ENCODE measurements at places on chromosomes 5 and 9.

DNA sequence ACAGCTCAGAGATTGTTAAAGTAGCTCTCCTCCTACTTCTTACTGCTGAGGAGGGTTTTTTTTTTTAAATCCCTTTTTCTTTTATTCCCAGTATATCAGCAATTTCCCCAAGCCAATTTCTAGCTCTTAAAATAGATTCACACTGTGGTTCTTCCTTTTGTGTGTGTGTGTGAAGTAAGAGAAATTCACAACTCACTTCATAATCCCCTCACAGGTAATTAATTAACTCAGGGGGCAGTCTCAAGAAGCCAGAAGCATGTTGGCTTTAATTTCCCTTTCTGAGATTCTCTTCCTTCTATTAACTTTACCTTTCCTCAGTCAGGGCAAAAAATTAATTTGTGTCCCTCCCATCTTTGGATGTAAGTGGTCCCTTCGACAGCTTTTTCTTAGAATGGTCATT lies 71.0 kb upstream of the HMHB1 start:
- no peak for DNase-seq

GRCh38 chr9:9229269-9229668 lies 1383.5 kb downstream of the PTPRD start:
- no peak for DNase-seq

GRCh38 chr5:96963267-96963666 lies 27.4 kb downstream of the LNPEP start:
- no peak for DNase-seq

DNA sequence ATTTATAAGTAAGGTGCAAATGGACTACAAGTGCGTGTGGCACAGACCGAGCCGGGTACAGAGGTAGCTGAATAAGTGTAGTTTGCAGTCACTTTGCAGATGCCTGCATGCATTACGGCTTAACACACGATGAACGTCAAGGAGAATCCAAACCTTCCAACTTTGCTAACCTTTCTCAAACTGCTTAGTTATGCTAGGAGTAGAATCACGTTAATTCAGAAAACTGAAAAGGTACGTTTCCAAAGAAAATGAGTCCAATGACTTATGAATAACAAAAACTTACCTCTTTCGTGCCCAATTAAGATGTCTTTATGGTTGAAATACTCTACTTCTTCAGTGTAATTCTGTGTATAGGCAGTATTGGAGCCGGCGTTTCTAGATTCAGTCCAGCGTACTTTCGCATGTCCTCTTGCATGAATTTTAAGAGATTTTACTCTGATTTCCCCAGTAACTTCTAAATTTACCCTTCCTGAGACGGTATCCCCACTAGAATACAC lies 539 bp downstream of the ARRDC3 start:
- DNase-seq, result no peak

GRCh38 chr9:98610211-98610610 lies 98.5 kb downstream of the GABBR2 start:
- DNase-seq, result no peak

DNA sequence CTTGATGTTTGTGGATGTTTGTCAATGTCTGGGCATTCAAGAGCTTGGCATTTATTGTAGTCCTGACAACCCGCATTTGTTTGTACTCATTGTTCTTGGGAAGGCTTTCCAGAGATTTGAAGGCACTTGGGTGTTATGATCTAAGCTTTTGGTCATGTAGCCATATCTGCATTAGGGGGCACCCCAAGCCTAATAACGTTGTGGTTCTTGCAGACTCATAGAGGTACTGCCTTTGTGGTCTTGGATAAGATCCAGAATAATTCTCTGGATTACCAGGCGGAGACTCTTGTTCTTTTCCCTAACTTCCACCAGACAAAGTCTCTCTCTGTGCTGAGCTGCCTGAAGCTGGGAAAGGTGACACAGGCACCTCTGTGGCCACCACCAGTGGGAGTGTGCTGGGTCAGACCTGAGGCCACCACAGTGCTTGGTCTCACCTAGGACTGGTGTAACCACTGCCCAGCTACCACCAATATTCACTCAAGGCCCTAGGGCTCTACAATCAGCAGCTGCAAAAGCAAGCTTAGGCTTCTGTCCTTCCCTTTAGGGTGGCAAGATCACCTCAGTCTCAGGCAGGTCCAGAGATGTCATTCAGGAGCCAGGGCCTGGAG lies 144.4 kb upstream of the TAS2R1 start:
- DNase-seq, result no peak

DNA sequence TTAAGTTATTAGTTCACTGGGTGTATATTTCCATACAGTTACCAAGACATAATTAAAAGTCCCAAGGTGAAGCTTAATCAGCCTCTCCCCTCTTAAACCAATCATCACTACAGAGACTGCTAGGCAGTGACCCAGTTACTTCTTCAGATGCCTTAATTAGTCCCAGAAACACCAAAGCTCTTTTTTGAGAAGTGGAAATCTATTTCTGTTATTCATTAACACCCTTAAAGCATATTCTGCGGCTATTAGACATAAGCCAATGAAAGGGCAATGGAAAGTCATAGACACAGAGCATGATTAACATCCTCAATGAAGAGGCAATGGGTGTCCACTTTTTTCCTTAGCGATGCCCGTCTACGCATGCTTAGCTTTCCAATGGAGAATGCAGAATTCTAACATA lies 48.3 kb upstream of the DNAH5 start:
- no peak for DNase-seq

DNA sequence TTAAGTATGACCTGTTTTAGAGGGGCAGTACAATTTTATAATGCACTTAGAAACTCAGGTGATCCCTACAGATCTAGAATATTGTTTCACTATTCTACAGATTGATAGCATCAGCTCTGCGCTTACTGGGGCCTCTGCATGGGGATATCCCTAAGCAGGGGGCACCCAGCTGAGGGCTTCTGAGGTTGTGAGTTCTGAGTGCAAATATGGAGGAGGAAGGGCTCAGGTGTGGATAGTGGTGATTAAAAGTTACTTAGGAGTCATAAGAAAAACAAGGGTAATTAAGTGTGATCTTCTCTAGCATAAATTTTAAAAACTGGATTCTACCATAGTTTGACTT lies 274.4 kb downstream of the EFNA5 start:
- no peak for DNase-seq

- no peak for DNase-seq
These were observed 50.7 kb downstream of the PIP5K1B start for GRCh38 chr9:68755752-68756151.

GRCh38 chr9:132547976-132548730 lies 34.3 kb upstream of the BARHL1 start:
- no peak for DNase-seq

GRCh38 chr9:92616199-92616641 lies 53.7 kb downstream of the IPPK start:
- no peak for DNase-seq

GRCh38 chr9:95065224-95065623 lies 252.3 kb downstream of the FANCC start:
- no peak for DNase-seq

GRCh38 chr9:75128535-75128934 lies 40.2 kb downstream of the OSTF1 start:
- DNase-seq, result no peak

GRCh38 chr9:86128235-86128822 lies 29.0 kb upstream of the GOLM1 start:
- DNase-seq, result no peak

DNA sequence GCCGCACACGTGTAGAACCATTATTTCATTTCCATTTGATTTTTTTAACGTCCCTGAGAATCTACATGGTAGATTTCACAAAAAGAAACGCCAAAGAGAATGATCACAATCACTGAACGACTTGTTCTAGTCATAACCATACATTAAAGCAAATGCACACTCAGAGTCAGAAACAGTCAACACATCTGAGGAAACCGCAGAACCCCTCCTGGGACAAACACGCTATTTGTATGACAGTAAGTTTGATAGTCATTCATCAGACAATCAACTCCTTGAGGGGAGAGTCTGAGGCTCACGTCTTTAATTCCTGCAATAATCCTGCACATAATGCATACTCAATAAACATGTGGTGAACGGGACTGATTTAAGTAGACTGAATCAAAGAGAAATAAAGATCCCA lies 129.2 kb downstream of the MED27 start:
- DNase-seq, result no peak

GRCh38 chr5:179268966-179269693 lies 76.1 kb downstream of the ADAMTS2 start:
- DNase-seq, result no peak

DNA sequence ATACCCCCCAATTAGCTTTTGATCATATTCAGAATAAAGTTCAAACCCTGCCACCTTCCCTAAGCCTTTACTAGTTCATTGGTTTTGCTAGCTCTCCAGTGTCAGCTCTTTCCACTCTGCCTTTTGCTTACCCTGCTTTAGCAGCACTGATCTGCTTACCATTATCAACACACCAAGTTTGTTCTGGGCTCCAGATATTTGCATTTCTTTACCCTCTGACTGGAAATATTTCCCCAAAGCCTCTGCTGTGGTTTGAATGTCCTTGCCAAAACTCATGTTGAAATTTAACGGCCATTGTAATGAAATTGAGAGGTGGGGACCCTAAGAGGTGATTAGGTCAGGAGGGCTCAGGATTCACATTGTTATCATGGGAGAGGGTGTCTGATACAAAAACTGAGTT lies 99.5 kb downstream of the GCNT1 start:
- DNase-seq, result no peak

GRCh38 chr5:96288845-96289185 lies 144.2 kb downstream of the PCSK1 start:
- no peak for DNase-seq

DNA sequence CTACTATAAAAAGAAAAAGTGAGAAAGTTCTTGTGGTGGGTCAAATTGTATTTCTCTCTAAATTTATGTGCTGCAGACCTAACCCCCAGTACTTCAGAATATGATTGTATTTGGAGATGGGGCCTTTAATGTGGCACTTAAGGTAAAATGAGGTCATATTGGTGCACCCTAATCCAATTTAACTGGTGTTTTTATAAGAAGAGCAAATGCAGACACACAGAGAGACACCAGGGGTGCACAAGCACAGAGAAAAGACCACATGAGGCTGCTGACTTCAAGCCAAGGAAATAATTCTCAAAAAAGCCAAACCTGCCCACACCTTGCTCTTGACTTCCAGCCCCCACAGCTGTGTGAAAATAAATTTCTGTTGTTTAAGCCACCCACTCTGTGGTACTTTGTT lies 80.2 kb upstream of the HTR4 start:
- no peak for DNase-seq

GRCh38 chr5:142014911-142015584 lies 2.2 kb upstream of the GNPDA1 start:
- peak; percentile 46 for DNase-seq

DNA sequence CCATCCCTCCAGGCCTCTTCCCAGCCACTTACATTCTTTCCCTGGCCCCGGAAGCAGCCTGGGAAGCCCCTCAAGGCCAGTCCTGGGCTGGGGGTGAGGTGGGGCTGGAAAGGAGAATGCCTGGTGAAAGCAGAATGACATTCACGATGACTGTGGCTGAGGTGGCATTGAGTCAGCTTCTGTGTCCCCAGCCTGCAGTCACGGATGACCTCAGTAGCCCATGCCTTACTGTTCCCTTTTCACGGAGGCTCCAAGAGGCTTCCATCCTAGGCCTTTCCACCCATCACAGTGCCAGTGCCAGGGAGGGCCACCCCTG lies 2.7 kb downstream of the PRDM12 start:
- DNase-seq, result no peak

GRCh38 chr5:17336054-17336453 lies 118.6 kb downstream of the BASP1 start:
- no peak for DNase-seq

- no peak for DNase-seq
These were observed 69.0 kb upstream of the GRAMD2B start for GRCh38 chr5:126354012-126354857.

- DNase-seq, result no peak
These were observed 28.1 kb downstream of the DAPK1 start for GRCh38 chr9:87525546-87526303.

GRCh38 chr9:124595743-124596142 lies 88.5 kb upstream of the NR5A1 start:
- no peak for DNase-seq

DNA sequence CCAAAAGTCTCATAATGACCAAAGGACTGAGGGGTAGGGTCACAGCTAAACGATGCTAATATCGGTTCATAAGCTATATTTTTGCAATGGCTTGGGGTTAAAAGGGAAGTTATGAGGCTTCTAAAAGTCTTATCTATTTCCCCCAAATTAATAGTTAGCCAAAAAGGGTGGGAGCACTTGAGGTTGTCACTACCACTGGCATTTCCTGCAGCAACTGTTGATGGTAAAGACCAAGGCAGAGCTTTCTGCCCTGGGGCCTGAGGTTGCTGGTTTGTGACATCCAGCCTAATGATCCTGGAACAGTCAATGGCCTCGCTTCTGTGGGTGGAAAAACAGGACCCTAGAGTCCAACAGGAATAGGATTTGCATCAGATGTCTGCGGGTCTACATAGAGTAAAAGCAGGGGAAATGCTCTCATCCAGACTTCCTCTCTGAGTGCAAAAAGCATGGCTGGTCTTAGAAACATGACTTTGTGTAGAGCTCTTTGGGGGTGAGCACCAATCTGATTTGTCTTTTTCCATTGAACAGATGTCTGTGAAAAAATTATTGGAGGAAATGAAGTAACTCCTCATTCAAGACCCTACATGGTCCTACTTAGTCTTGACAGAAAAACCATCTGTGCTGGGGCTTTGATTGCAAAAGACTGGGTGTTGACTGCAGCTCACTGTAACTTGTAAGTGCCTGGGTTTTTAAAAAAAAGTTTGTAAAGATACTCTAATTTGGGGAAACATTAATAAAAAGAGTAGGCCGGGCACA lies 2.7 kb downstream of the GZMA start:
- DNase-seq, result no peak

- DNase-seq, result no peak
These were observed 9.4 kb upstream of the MAPK9 start for GRCh38 chr5:180301253-180301652.

DNA sequence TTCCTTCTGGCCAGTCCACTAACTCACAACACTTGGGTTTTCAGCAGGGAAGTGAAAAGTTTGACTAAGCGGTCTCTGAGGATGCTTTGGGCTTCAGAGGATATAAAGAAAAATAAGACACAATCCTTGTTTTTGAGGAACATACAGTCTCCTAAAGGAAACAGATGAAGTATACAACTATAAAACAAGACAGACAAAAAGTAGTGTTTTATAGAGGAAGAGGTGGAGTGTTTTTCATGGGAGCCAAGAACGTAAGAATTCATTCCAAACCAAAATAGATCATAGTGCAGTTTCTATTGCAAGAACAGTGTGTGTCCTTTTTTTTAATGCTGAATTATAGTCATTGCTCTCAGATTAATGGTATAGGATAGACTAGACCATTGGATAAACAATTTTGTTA lies 586.9 kb upstream of the BRINP1 start:
- no peak for DNase-seq

DNA sequence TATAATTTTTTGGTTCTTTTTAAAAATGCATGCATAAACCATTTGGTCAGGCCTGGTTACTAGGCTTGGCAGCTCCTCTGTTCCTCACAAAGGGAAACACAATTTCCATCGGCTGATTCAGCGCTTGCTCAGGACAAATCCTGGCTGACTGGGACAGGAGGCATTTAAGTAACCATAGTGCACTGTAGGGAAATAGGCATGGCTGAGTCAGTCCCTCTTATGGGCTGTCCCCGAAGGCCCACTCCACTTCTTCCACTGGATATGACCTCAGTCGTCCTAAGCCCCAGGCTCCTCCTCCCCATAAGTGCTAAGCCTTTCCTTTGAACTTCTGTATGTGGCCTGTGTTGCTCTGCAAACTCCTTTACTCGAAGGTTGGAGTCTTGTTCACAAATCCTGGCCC lies 71.2 kb upstream of the GLIS3 start:
- no peak for DNase-seq

GRCh38 chr9:69874301-69875060 lies 53.9 kb downstream of the CFAP95 start:
- no peak for DNase-seq
